ENCODE measurements at places on chromosomes 7 and 10. TPM values are rescaled to one million over a fixed set of nuclear protein-coding genes. Genes with fewer than 3 reads are reported as not detected.

The NODAL gene
- total RNA-seq = not detected

The TRIM73 gene
- total RNA-seq = 0.14 TPM

- DNase-seq = no peak
These were observed 32.6 kb downstream of the GRID1 start for GRCh38 chr10:86333826-86334487.

The HOXA7 gene
- total RNA-seq = 27.9 TPM

Measured in epithelial cell of proximal tubule (primary cell).